ENCODE measurements at places on chromosomes 7 and 10.

DNA sequence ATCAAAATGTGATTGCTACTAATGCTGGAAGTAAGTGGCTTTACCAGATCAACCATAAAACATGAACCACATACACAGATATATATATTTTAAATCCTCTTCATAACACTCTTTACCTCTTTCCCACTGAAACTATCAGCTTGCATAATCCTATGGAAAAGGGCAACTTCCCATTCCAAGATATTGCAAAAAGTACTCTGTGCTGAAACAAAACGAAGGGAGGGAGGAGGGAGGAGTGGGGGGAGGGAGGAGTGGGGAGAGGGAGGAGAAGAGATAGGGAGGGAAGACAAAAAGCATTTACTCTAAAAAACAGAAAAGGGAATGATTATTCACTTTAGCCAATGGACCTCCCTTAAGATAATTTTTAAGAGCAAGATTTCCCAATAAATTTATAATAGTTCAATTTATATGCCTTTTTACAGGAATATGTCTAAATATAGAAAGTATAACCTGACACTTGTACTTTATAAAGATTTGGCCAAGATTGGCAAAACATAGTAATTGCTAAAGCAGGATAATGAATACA is 344.8 kb upstream of the NFE2L3 start:
- DNase-seq: no peak

DNA sequence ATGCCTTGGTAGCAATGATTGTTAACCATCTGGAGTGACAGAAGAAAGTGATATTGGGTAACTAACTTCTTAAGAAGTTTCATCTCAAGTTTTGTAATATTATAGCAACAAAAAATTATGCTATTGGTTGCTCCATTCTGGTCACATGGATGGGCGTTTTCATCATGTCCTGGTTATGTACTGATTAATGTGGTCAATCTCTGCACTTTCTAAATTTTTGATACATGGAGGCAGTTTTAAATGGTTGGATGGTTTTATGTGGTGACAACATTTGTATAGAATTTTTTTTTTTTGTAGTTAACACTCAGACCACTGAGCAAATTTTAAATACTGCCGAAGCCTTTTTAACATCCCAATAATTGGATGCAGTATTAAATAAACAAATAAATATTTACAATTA is 55.2 kb upstream of the CCAR1 start:
- peak; percentile 13 for DNase-seq

DNA sequence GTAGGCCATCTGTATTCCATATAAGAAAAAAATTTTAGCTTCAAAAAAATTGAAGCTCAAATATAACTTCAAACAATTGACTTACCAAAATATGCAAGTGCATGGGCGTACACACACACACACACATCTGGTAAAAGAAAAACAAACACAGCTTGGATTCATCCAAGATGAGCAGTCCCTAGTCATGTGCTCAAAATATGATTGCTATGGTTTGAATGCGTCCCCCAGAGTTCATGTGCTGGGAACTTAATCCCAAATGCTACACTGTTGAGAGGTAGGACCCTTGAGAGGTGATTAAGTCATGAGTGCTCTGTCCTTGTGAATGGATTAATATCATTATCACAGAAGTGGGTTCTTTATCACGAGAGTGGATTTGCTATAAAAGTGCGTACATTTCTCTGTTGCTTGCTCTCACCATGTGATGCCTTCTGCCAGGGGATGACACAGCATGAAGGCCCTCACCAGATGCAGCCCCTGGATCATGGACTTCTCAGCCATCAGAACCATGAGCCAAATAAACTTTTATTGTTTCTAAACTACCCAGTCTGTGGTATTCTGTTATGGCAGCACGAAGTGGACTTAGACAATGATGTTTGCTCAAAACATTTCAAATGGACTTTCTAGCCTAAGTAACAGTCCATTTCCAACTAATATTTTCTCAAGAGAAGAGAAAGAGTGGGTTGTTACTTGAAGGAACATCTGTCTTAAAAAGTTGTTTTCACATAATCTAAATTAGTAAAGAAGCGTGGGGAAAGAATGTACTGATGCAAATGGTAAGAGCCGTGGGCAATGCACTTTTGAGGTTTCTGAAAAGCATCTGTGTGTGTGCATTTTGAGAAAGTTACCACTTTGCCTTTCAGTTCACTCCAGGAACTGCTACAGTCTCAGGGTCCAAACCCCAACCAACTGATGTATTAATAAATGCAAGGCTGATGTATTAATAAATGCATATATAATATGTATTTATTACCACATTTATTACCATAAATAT is 15.1 kb upstream of the SVIL start:
- DNase-seq: no peak

- no peak for DNase-seq
Measured at GRCh38 chr7:108735814-108736213, 166.1 kb downstream of the DNAJB9 start.

GRCh38 chr7:11830582-11831155 is 1.3 kb downstream of the THSD7A start:
- DNase-seq: no peak

DNA sequence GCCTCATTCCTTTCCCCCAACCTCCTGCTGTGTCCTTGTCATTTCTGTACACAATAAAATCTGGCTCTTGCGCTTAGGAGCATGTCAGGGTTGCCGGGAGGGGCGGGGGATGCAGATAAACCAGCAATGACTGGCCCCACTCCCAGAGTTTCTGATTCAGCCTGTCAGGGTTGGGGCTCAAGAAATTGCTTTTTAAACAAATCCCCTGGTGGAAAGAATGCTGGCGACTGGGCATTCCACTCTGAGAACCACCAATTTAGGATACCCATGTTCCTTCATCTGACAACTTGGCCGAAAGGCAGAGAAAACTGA is 376.4 kb downstream of the TCERG1L start:
- DNase-seq: no peak

- DNase-seq: no peak
Measured at GRCh38 chr10:103613616-103614015, 120.1 kb downstream of the NEURL1 start.

- peak; percentile 42 for DNase-seq
Measured at GRCh38 chr7:155796381-155797261, 15.6 kb downstream of the SHH start.

- DNase-seq: no peak
Measured at GRCh38 chr10:82865366-82865765, 990.4 kb downstream of the NRG3 start.

- no peak for DNase-seq
Measured at GRCh38 chr10:23725548-23725947, 286.7 kb downstream of the OTUD1 start.

- DNase-seq: no peak
Measured at GRCh38 chr10:97217299-97217698, 31.5 kb upstream of the SLIT1 start.

GRCh38 chr7:105987046-105987445 is 24.0 kb downstream of the CDHR3 start:
- no peak for DNase-seq

DNA sequence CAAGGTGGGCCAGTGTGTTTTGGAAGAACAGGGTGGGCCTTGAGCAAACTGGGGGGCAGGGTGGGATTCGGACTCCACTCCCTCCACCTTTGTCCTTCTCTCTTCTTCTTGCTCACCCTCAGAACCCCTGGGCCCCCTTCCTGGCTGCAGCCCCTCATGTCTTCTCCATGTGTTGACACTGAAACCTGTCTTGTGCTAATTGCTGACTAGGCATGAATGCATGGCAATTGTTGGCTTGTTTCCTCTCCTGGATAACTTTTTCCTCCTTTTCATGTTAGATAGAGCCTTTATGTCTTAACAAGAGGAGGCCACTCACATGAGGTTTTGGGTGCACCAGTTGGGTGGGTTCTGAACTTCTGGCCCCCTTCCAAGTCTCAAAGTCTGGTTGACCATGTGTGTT is 181.6 kb upstream of the MKI67 start:
- no peak for DNase-seq

GRCh38 chr10:23432166-23432565 is 6.7 kb upstream of the OTUD1 start:
- peak; percentile 35 for DNase-seq

GRCh38 chr7:114388021-114388420 is 26.6 kb upstream of the FOXP2 start:
- no peak for DNase-seq

GRCh38 chr7:140393756-140394306 is 4.5 kb downstream of the SLC37A3 start:
- DNase-seq: no peak

DNA sequence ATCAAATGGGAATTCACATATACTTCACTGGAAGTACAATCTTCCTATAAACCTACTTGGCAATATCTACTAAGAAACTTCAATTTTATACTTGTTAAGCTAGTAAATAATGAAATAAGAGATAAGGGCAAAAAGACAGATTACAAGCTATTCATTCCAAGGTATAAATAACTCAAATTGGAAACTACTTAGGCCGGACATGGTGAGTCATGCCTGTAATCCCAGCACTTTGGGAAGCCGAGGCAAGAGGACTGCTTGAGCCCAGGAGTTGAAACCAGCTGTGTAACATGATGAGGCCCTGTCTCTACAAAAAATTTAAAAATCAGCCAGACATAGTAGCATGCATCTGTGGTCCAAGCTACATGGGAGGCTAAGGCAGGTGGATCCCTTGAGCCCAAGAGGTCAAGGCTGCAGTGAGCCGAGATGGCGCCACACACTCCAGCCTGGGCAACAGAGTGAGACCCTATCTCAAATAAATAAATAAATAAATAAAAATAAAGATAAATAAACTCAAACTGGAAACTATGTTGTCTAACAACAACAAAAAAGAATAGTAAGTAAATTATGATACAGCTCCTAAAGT is 37.6 kb downstream of the ARHGAP21 start:
- peak; percentile 54 for DNase-seq

GRCh38 chr10:122018951-122019413 is 30.0 kb downstream of the TACC2 start:
- DNase-seq: no peak

- DNase-seq: no peak
Measured at GRCh38 chr10:28459453-28460144, 73.3 kb upstream of the WAC start.

GRCh38 chr10:127740596-127740995 is 3.6 kb downstream of the FOXI2 start:
- DNase-seq: peak; percentile 38

- peak; percentile 66 for DNase-seq
Measured at GRCh38 chr10:102344067-102344466, 51.4 kb upstream of the NFKB2 start.

GRCh38 chr7:104093127-104093526 is 103.7 kb upstream of the RELN start:
- no peak for DNase-seq

- no peak for DNase-seq
Measured at GRCh38 chr7:150338166-150338829, 3.1 kb downstream of the RARRES2 start.

- DNase-seq: peak; percentile 81
Measured at GRCh38 chr10:89342206-89342958, 14.6 kb downstream of the IFIT3 start.

DNA sequence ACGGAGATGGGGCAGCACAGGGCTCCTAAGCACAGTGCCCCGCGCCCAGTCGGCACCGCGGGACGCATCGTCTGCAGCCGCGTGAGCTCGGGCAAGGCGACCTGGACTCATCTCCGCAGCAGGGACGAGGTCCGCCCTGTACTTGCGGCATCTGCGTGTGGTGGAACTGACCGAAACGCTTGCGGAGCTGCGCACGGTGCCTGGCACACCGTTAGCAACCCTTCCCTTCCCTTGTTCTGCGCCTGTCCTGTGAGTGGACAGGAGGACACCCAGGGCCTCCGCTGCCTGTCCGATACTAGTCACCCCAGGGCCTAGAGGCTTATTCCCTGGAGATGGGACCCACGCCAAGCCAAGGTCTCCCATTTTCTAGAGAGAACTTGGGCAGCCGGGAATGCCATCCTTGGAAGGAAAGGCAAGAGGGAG is 98.5 kb downstream of the WDR11 start:
- DNase-seq: no peak

DNA sequence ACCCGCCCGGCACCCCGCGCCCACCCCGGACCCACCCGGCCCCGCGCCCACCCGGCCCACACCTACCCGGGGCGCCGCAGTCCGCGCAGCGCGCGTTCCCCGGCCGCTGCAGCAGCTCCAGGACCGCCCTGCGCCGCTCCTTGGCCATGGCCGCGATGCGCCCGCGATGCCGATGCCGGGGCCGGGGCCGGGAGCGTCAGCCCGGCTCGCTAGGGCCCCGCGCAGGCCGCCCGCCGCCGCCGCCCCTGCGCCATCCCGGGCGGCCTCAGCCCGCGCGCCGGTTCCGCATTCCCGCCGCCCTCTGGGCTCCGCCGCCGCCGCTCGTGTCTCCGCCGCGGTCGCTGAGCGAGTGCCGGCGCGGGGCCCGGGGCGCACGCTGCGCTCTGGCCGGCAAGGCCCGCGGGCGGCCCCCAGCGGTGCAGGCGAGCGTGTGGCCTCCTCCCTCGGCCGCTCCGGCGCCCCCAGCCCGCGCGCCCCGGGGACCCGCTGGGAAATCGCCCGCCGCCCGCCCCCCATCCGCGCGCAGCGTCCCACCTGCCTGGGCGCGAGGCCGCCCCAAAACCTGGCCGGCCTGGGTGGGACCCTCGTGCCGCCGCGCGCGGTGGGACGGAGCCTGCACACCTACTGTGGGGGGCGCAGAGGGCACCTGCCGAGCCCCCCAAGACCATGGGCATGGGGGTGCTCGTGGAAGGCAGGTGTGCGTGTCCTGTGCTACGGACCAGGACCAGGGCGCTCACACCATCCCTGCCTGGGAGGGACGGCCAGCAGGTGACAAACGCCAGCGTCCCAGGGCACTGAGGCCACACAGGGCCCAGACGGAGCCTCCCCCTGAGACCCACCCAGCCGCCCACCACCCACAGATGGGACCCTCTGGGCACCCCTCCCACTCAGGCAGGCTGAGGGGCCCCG is at the start of gene ADAP1:
ADAP1 (minus strand) TSS at position 351 of the 909 bp plus-strand sequence; CDS start at position 148, 203 bp downstream.
- peak; percentile 49 for DNase-seq

GRCh38 chr10:4073912-4074311 is 288.9 kb upstream of the KLF6 start:
- DNase-seq: peak; percentile 15

DNA sequence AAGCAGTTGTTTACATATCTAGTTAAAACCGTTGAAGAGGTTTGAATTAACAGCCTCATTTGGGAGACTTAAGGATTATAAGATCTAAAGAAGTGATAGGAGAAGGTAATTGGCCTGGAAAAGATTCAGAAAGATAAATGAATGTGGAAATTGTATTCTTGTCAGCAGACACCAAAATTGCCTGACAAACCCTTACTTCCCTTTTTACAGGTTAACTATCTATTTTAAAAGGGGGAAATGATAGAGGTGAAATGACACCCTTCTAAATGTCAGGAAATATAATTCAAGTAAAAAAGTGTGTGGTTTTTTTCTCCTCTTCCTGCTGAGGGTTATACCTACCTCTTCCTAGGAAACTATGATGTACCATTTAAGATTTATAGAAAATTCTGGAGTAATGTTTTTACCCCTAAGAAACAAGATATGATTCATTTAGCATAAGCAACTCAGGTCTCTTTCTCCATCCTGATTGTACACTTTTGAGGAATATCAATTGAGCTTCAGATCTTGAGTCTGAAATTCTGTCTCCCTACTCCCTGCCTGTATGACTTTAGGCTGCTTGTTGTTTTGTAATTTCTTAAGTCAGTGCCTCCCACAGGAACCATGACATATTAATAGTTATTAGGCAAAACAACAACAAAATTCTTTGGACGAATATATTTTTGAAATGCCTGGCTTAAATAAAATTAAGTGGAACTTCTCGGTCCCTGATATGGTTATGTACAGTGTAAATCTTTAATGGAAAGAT is 250.4 kb downstream of the RNLS start:
- no peak for DNase-seq
